ENCODE measurements at places on chromosomes 4 and X. TPM values are rescaled to one million over a fixed set of nuclear protein-coding genes. Genes with fewer than 3 reads are reported as not detected.

Gene ARHGEF9
- total RNA-seq: 7.4 TPM

Gene CPE
- 48.3 TPM for total RNA-seq

Gene GLRB
- 2.6 TPM for total RNA-seq

Gene PHOX2B
- not detected for total RNA-seq

Gene PAGE2
- total RNA-seq: not detected

Gene SGCB
- 7.6 TPM for total RNA-seq

Gene SSX4B
- total RNA-seq: not detected

- peak; percentile 27 for DNase-seq
These were observed 646 bp downstream of the TIGD4 start for GRCh38 chr4:152778656-152779512.

GRCh38 chr4:121016611-121017010 lies 55.7 kb downstream of the NDNF start:
- DNase-seq: no peak

GRCh38 chr4:174808836-174809235 lies 20.2 kb downstream of the GLRA3 start:
- DNase-seq: no peak

DNA sequence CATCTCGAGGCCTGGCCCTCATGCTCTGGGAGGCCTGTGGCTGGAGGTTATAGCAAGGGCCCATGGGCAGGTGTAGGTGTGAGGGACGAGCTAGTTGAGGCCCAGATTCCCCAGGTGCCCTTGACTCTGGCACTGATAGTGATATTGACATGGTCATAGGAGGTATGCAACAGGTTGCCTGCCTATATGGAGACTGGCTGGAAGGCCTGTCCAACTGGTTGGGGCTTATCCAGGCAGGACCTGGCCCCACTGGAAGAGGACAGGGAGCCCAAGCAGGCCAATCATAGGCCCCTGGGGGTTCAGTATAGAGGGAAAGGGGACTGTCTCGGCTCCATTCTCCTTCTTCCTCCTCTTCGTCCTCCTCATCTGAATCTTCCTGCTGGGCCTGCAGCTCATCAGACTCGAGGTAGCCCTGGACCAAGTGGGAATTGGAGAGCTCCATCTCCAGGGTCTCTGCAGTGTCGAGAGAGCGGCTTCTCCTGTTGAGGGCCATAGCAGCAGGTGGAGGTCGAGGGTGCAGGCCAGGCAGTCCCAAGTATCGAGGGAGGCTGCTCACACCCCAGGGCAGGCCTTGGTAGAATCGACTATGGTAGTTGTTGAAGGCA lies 15.3 kb downstream of the AMER1 start:
- no peak for DNase-seq

DNA sequence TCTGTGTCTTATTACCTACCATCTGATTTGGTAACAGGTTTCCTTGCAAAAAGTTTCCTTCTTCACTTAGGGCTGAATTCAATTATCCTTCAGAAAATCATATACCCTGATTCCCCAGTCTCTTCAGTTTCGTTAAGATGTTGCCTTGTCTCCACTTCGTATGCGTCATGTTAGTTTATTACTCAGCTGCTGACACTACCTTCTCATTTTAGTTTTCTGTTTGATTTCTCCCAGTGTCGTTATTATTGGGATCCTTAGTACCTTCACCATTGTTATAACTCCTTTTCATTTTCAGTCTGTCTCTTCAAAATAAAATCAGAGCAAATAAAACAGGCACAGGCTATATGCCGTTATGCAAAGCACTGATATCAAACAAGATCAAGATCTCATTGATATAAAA lies 87.5 kb upstream of the RBPJ start:
- no peak for DNase-seq

GRCh38 chrX:42678133-42678532 lies 99.8 kb downstream of the PPP1R2C start:
- peak; percentile 17 for DNase-seq

GRCh38 chr4:74146581-74147129 lies 11.3 kb upstream of the MTHFD2L start:
- DNase-seq: no peak

- no peak for DNase-seq
These were observed 160.8 kb downstream of the CBLL2 start for GRCh38 chrX:22433292-22434070.

GRCh38 chr4:71113294-71113693 lies 119.8 kb downstream of the DCK start:
- peak; percentile 40 for DNase-seq

- DNase-seq: no peak
These were observed 112.9 kb upstream of the NKX1-1 start for GRCh38 chr4:1518997-1519700.

DNA sequence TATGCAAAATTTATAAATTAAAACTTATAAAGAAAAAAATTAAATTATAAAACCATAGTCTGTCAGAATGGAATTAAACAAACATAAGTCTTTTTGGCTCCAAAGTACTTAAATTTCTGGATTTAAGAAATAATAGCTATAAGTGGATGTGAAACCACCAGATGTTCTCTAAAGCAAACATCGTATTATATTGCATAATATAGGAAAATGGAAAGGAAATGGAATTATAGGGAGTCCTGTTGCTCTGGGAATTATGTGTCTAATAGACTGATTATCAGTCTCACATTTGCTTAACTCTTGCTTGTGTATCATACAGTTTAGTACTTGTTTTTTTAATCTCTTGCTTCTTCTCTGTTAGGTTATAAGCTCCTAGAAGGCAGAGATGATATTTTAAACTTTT lies 819.2 kb downstream of the RAPGEF2 start:
- DNase-seq: no peak

GRCh38 chrX:107775000-107775733 lies 420 bp downstream of the TSC22D3 start:
- DNase-seq: no peak

- peak; percentile 12 for DNase-seq
These were observed 36.9 kb downstream of the WDR17 start for GRCh38 chr4:176102414-176103063.

- DNase-seq: no peak
These were observed 199.5 kb upstream of the DIPK2B start for GRCh38 chrX:45400027-45400779.
